ENCODE measurements at places on chromosomes 1 and 21.

DNA sequence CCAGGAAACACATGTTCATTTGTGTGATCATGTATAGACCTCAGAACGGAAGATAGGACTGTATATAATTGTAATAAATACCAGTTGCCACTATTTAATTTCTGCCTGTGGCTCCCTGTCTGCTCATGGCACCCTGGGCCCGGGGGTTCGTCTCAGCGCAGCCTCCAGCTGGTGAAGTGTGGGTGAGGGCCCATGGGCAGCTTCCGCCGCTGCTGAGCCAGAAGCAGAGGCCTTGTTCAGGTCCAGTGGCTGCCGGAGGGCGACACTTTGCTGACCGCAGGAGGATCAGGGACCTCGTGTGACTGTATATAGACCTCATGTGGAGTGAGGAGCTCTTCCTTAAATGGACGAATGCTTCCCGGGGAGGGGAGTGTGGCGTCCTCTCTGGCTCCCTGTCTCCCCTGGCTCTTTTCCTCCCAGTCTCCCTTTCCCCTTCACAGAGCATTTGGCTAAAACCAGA lies 155.9 kb downstream of the PEX14 start:
- no peak for DNase-seq

GRCh38 chr1:213605732-213606131 lies 382.0 kb upstream of the PROX1 start:
- DNase-seq, result no peak

- no peak for DNase-seq
Observed at GRCh38 chr1:232702911-232703310, 73.0 kb upstream of the SIPA1L2 start.

- DNase-seq, result no peak
Observed at GRCh38 chr1:201790261-201790660, 38.7 kb upstream of the IPO9 start.

GRCh38 chr1:199490769-199491527 lies 536.6 kb upstream of the NR5A2 start:
- peak; percentile 75 for DNase-seq

DNA sequence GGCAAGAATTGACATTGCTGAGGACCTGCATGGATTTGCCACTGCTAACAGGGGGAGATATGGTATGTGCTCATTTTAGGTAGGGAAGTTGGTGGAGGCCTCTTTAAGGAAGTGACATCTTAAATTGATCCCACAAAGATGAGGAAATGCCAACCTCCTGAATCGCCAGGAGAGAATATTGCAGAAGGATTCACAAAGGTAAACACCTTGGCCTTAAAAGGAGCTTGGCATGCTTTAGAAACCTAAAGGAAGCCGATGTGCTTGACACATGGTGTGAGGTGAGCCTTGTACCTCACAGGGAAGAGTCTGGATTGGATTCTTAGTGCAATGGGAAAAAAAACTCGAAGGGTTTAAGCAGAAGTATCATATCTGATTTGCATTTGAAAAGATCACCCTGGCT lies 470.5 kb upstream of the DAB1 start:
- no peak for DNase-seq

GRCh38 chr1:236119943-236120484 lies 22.3 kb upstream of the GPR137B start:
- no peak for DNase-seq

- no peak for DNase-seq
Observed at GRCh38 chr1:95375174-95375573, 141.2 kb downstream of the RWDD3 start.

- no peak for DNase-seq
Observed at GRCh38 chr1:24179251-24179840, 7.7 kb downstream of the IFNLR1 start.

DNA sequence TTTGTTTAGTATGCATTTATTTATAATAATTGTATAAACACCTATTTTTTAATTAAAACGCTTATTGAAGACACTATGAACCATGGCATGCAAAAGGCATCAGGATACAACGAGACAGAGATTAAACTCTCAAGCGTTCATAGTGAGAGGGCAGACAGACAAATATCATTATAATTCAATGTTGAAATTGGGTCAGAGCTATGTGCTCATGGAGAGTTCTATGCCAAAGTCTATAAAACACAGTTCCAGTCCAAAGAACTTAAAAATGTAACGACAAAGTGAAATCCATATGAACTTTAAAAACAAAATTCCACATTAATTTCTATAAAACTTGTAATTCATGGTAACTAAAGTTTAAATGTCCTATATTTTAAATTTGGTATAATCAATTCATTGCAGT lies 724.0 kb downstream of the LTN1 start:
- DNase-seq, result no peak

DNA sequence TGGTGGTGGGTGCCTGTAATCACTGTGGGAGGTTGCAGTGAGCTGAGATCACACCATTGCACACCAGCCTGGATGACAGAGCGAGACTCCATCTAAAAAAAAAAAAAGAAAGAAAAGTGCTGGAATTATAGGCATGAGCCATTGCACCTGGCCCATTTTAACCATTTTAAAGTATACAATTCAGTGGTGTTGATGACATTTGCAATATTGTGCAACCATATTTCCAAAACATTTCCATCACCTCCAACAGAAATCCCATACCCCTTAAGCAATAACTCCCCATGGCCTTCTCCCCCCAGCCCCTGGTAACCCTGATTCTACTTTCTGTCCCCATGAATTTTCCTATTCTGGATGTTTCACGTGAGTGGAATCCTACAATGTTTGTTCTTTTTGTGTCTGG lies 11.0 kb upstream of the GPR157 start:
- DNase-seq, result no peak

DNA sequence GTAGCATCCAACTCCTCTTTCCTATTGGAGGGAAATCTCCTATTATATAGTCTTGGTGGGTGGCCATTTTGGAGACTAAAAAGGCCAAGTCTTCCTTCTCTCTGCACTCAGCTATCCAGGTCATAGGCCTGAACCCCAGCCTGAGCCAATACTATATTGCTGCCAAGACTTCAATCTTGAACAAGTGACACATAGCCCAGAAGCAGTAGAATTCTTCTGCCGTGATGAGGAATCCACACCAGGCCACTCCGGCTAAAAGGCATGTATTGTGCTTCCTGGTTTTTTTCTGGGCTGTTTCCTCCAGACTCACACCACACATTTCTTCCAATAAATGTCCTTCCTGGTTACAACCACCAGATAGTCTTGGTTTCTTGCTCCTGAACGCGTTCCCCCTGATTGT lies 43.0 kb downstream of the ATF3 start:
- DNase-seq, result no peak

DNA sequence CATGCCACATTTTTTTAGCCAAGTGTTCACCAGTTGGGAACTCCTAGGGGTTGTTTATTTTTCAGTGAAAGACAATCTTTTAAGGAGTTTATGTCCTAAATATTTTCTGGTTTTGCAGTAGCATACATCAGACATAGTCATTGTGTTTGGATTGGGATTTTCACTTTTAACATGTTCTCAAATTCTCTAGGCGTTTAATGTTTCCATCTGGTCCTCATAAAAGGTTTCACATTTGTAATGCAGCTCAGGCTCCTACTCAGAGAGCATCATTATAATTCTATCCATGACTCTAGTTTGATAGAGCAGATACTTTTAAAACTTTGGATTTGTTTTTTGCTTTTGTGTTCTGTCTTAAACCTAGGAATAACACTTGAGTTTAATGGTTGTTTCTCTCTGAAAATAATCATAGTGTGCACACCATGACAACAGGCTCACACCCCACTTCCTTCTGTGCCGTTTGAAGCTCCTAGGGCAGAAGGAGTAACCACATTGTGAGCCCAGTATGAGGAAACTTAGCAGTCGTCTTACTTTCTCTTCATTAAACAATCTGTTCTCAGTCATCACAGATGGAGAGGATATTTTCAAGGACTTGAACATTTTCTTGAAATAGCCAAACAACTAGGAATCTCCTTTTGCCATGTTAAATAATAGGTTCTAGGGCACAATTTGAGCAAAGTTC lies 219.6 kb downstream of the PDE4B start:
- no peak for DNase-seq

- peak; percentile 12 for DNase-seq
Observed at GRCh38 chr21:17270229-17270628, 242.6 kb upstream of the CXADR start.

GRCh38 chr1:37073854-37074379 lies 39.6 kb upstream of the GRIK3 start:
- no peak for DNase-seq

GRCh38 chr1:179026813-179027669 lies 1.3 kb downstream of the FAM20B start:
- DNase-seq, result no peak

GRCh38 chr1:115924770-115925169 lies 51.5 kb upstream of the SLC22A15 start:
- no peak for DNase-seq

DNA sequence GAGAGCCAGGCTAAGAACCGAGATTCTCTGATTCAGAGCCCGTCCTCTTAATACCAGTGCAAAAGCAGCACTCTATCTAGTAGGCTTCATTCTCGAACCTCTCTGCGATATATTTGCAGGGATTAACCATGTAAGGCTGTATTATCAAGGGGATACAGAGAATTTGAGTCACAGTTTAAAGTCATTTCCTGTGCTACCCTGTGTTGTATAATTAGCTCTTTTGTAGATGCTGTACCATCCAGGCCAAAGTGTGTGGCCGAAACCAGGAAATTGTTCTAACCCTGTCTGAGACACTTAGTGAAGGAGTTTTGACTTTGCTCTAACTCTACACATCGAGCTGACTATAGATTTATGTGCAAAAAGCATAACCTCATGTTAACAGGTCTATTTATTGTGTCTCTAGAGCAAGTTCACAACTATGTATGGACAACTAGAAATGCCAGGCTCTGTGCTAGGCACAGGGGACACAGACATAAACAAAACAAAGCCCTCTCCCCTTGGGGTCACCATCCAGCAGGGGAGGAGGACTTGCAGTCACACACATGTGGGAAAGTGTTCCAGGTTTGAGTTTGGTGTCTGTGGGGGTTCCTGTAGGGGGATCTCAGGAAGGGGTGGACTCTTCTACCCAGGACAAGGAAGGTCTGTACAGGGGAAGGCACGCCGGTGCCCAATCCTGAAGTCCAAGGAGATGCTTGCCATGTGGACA lies 182.2 kb downstream of the DHRS3 start:
- peak; percentile 70 for DNase-seq

DNA sequence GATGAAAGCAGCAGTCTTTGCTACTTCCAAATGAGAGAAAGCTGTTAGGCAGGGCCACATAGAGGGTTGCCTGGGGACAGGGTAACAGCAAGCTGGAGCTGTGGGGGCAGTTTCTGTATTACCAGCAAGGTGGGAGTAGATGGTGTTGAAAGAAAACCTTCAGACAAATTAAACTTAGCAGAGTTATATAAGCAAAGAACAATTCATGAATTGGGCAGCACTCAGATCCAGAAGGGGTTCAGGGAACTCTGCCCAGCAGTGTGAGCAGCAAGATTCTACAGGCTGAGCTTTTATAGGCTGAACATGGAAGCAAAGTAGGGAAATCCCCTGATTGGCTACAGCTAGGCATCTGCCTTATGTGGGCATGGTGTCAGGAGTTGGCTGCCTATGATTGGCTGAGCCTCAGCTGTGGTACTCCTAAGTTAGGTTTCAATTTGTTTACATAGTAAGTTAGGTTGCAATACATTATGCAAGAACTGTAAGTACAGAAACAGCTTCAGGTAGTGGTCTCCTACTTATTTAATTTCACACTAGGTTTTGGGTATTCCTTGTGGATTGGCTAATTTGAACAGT lies 64.1 kb upstream of the TMPRSS2 start:
- DNase-seq, result no peak

GRCh38 chr1:236990052-236990445 lies 14.2 kb downstream of the MT1HL1 start:
- no peak for DNase-seq

- no peak for DNase-seq
Observed at GRCh38 chr1:164991763-164992314, 364.7 kb downstream of the LMX1A start.

GRCh38 chr21:45148316-45148990 lies 74.1 kb downstream of the ADARB1 start:
- DNase-seq, result no peak

DNA sequence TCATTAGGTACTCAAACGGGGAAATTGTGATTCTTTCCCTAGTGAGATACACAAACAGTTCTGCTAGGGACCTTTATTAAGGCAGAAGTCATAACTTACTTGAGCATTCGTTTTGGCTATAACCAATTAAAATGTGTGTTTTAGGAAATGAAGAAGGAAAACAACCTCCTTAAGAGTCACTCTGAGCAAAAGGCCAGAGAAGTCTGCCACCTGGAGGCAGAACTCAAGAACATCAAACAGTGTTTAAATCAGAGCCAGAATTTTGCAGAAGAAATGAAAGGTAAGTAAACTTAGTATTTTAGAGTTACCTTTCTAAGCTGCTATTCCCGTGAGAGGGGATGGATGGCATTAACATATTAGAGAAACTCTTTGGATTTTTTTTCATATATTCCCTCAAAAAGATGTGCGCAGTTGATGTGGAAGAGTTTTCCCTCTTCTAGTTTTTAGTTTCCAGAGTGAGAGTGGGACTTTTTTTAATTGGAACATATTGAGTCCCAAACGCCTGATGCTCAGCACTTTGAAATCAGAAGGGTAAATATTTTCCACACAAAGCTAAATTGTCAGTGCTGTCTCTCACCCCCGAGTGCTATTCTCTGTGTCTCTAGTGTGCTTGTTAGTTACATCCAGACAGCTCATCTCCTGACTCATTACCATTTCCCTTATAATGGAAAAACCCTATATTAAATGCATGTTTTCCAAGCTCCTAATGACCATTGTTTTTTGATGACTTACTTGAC lies 34.9 kb downstream of the CENPF start:
- DNase-seq, result no peak

- no peak for DNase-seq
Observed at GRCh38 chr1:244137725-244138124, 86.6 kb downstream of the ZBTB18 start.

- no peak for DNase-seq
Observed at GRCh38 chr1:60510162-60510561, 436.6 kb upstream of the C1orf87 start.

DNA sequence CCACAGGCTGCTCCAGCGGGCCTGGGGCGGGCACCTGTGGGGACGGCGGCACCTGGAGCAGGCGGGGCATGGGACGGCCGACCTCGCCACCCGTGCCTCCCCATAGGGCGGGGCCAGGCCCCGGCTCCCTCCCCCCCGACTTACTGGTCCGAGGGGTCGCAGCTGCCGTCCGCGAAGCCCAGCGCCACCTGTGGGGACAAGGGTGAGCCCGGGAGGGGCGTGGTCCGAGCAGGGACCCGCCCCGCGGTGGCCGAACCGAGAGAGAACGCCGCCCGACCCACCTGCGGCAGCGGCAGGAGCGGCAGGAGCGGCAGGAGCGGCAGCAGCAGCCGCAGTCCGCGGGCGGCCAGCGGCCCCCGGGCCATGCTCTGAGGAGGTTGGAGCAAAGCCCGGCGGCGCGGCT lies at the start of gene TMEM52:
Gene TMEM52, minus strand, starts transcription at position 379 of the 403 bp plus-strand sequence. Its CDS starts 14 bp downstream, at position 365.
- no peak for DNase-seq

DNA sequence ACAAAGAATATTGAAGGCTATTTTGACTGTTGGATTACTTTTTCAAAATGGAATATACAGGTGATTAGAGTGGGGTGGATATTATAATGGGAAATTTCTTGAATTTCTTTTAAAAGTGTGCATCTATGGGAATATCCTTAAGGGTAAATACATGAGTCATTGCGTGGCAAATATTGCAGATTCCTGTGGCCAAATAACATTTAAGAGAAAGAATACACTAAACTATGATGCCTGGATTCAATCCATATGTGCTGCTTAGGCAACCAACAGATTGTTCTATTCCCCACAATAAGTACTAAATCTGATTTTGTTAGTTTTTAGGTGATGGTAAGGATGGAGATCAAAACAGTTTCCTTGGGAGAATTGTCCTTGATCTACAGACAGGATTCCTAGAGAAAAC lies 119.5 kb downstream of the HMCN1 start:
- peak; percentile 12 for DNase-seq

Data from retinal pigment epithelial cell (primary cell).